ENCODE measurements at places on chromosomes 5 and 9.

DNA sequence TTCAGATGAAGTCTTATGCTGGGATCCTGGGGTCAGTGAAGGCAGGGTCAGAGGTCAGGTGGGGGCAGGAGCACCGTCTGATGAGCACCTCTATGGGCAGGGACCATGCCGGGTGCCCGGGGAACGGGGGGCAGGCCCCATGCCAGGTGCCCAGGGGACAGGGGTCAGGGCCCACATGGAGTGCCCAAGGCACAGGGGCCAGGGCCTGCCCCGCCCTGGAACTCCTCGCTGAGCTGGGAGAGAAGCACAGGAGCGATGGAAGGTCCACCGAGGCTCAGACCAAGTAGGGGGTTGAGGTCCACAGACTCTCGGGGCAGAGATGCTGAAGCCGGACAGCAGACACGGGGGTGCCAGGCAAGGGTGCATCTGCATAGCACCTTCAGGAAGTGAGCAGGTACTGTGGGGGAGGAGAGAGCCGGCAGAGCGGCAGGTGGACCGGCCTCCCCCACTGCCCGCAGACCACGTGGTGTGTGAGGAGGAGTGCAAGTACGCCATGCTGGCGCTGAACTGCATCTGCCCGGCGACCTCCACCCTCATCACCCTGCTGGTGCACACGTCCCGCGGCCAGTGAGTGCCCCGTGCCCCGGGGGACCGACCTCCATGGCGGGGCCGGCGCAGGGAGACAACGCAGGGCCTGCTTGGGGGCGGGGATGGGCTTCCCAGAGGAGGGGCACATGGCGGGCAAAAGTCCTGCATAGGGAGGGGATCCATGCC, 67.7 kb downstream of the KCNT1 start:
- no peak for DNase-seq
- no peak overlapping the region for H3K27ac ChIP-seq
- H3K27me3 ChIP-seq: no peaks in the 10 kb centered on the region
- no peaks in the 10 kb centered on the region for H3K4me1 ChIP-seq
- H3K4me3 ChIP-seq: no peak overlapping the region

DNA sequence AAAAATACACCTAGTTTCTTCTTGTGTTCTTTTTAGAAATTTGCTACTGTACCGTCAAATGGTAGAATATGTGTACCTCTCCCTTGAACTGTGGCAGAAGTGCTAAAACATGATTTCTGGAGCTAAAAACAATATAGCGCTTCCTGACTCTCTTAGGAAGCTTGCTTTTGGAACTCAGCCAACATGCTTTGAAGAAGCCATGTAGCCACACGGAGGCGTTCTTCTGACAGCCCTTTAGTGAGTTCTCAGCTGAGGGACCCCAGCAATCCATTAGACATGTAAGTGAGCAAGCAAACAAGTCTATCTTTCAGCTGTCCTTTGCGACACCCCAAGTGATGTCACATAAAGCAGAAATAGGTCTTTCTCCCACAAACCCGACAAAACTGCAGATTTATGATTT, 917.0 kb downstream of the CDH9 start:
- no peak overlapping the region for H3K27ac ChIP-seq
- H3K4me3 ChIP-seq: no peak overlapping the region
- no peaks in the 10 kb centered on the region for H3K4me1 ChIP-seq
- no peak for DNase-seq

GRCh38 chr5:59819806-59820205, 73.7 kb downstream of the PDE4D start:
- no peak overlapping the region for H3K27ac ChIP-seq
- no peaks in the 10 kb centered on the region for H3K4me1 ChIP-seq
- no peaks in the 10 kb centered on the region for H3K36me3 ChIP-seq
- H3K4me3 ChIP-seq: no peak overlapping the region
- no peak for DNase-seq
- no peaks in the 10 kb centered on the region for H3K27me3 ChIP-seq

- DNase-seq: no peak
- peak overlapping the region; percentile 69 for H3K4me3 ChIP-seq
- peaks cover 62% of the 10 kb centered on the region for H3K27me3 ChIP-seq
- H3K4me1 ChIP-seq: peaks cover 26% of the 10 kb centered on the region
Observed at GRCh38 chr9:4490705-4491625, 697 bp downstream of the SLC1A1 start.

GRCh38 chr5:154816891-154817492, 33.4 kb downstream of the FAXDC2 start:
- H3K27me3 ChIP-seq: no peaks in the 10 kb centered on the region
- no peak overlapping the region for H3K4me3 ChIP-seq
- no peak for DNase-seq
- peaks cover 59% of the 10 kb centered on the region for H3K36me3 ChIP-seq
- peak overlapping the region; percentile 58 for H3K27ac ChIP-seq

GRCh38 chr5:56011835-56012234, 17.1 kb upstream of the IL6ST start:
- H3K27ac ChIP-seq: peak overlapping the region; percentile 87
- no peaks in the 10 kb centered on the region for H3K27me3 ChIP-seq
- no peak for DNase-seq

- no peak for DNase-seq
- H3K4me3 ChIP-seq: no peak overlapping the region
- peaks cover 33% of the 10 kb centered on the region for H3K27me3 ChIP-seq
- H3K36me3 ChIP-seq: no peaks in the 10 kb centered on the region
Observed at GRCh38 chr5:150645070-150645700, 4.7 kb downstream of the SYNPO start.

DNA sequence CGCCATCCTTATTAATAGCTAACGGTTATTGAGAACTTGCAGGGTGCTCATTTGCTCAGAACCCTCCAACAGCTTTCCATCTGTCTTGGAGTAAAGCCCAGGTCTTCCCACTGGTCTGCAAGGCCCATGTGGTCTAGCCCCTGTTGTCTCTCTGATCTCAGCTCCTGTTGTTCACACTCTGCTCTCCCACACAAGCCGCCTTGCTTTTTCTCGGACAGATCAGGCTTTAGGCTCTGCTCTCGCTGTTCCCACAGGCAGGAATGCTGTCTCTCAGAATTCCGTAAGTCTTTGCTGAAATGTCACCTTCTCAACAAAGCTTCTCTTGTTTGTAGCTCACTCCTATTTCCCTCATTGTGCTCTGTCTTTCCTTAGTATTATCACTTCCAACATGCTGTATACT, 34.3 kb downstream of the GPR107 start:
- no peak for DNase-seq
- H3K4me3 ChIP-seq: no peak overlapping the region
- H3K36me3 ChIP-seq: peaks cover 28% of the 10 kb centered on the region
- H3K27me3 ChIP-seq: no peaks in the 10 kb centered on the region
- H3K4me1 ChIP-seq: peaks cover 2% of the 10 kb centered on the region

GRCh38 chr9:109098171-109098959, 21.4 kb downstream of the TMEM245 start:
- peaks cover 57% of the 10 kb centered on the region for H3K36me3 ChIP-seq
- H3K27me3 ChIP-seq: no peaks in the 10 kb centered on the region
- DNase-seq: no peak
- H3K27ac ChIP-seq: peak overlapping the region; percentile 74

DNA sequence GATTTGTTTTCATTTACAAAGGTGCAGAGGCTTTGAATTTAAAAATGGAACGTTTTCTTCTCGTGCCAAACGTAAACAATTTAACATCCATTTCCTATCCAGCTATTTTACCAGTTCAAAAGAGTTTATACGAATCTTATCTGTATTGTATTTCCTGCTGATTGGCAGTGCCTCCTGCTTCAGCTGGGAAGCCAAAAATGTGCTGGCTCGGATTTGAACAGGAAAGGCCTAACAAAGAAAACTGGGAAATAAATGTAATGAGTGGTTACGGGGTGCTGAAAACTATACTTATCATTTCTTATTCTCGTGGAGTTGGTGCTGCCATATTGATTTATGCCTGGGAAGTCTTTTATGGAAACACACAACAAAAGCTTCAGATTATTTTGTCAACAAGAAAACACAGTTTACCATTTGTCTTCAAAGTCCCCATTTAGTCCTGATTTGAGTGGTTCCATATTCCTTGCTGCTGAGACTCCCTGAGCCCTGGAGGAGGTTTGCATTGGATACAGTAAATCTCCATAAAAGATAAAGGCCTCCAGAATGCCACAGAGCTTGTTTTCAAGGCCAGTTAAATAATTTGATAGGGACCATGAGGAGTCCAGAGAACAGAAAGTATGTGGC, 507.4 kb downstream of the RASEF start:
- H3K4me1 ChIP-seq: no peaks in the 10 kb centered on the region
- no peak for DNase-seq
- no peaks in the 10 kb centered on the region for H3K27me3 ChIP-seq
- no peak overlapping the region for H3K4me3 ChIP-seq
- no peaks in the 10 kb centered on the region for H3K36me3 ChIP-seq

- H3K27me3 ChIP-seq: peaks cover 3% of the 10 kb centered on the region
- H3K4me3 ChIP-seq: peak overlapping the region; percentile 89
- peaks cover 11% of the 10 kb centered on the region for H3K36me3 ChIP-seq
- peak overlapping the region; percentile 69 for H3K27ac ChIP-seq
- DNase-seq: peak; percentile 41
Observed at GRCh38 chr5:179906795-179907555, 722 bp downstream of the TBC1D9B start.

DNA sequence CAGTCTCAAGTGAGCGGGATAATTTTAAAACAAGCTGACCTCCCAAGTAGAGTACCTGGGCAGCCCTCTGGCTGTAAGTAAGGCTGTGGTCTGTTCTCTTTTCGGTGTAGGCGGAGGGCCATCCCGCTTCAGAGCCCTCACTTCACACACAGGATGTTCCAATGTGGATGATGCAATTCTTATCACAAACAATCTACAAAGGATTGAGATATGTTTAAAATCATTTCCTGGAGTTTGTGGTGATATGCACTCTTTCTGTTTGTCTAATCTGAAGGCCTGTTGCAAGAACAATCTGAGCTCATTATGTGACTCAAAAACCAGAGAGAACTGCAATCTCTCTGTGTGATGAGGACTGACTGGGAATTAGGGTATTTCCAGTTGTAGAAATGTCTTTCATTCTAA, 42.5 kb downstream of the ITGA2 start:
- peak overlapping the region; percentile 41 for H3K4me3 ChIP-seq
- H3K4me1 ChIP-seq: peaks cover 57% of the 10 kb centered on the region
- H3K27ac ChIP-seq: peak overlapping the region; percentile 95
- H3K27me3 ChIP-seq: peaks cover 4% of the 10 kb centered on the region

DNA sequence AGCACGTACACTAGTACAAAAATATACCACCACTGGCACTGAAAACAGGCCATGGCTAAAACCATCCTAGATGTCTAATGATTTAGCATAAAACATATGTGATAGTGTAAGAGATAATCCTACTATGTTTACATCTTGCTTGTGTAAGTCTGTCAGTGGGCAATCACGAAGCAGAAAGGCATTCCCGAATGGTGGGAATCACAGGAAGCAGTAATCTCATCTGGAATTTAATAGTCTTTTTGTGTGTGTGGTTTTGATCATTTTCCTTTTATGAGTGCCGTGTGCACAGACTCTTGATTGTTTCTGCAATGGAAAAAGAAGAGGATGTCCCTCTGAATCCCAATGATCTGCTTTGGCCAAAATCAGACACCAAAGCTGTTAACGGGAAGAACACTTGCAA, 200.5 kb downstream of the EBF1 start:
- H3K27ac ChIP-seq: no peak overlapping the region
- DNase-seq: no peak
- no peaks in the 10 kb centered on the region for H3K4me1 ChIP-seq
- H3K27me3 ChIP-seq: no peaks in the 10 kb centered on the region
- no peak overlapping the region for H3K4me3 ChIP-seq
- no peaks in the 10 kb centered on the region for H3K36me3 ChIP-seq

- H3K4me1 ChIP-seq: no peaks in the 10 kb centered on the region
- H3K36me3 ChIP-seq: no peaks in the 10 kb centered on the region
- H3K27ac ChIP-seq: no peak overlapping the region
- H3K4me3 ChIP-seq: no peak overlapping the region
- H3K27me3 ChIP-seq: no peaks in the 10 kb centered on the region
- DNase-seq: no peak
Observed at GRCh38 chr5:4221048-4221447, 625.4 kb downstream of the IRX1 start.

DNA sequence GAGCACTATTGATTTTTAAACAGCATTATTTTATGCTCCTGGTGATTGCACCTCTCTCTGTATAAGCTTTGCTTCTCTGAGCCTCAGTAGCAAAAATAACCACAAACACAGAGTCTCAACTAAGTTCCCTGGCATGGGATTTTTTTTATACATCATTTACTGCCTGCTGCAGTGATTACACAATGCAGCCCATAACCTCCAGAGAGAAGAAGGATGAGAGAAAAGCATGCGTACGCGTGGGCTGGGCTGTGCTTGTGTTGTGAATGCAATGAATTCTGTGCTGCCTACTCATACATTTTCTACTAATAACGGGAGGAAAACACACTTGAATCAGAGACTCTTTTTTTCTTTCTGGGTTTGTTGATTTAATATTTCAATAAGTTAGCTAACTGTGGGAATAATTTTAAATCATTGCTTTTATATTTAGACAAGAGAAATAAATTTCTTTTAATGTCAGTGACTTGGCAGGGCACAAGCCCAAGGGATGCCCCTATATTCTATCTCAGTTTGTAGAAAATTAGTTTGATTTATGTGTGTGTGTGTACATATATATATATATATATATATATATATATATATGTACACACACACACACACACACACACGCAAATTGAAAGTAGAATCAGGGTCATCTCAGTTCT, 351.5 kb downstream of the MED10 start:
- no peaks in the 10 kb centered on the region for H3K4me1 ChIP-seq
- H3K27ac ChIP-seq: no peak overlapping the region
- H3K4me3 ChIP-seq: no peak overlapping the region
- no peak for DNase-seq

DNA sequence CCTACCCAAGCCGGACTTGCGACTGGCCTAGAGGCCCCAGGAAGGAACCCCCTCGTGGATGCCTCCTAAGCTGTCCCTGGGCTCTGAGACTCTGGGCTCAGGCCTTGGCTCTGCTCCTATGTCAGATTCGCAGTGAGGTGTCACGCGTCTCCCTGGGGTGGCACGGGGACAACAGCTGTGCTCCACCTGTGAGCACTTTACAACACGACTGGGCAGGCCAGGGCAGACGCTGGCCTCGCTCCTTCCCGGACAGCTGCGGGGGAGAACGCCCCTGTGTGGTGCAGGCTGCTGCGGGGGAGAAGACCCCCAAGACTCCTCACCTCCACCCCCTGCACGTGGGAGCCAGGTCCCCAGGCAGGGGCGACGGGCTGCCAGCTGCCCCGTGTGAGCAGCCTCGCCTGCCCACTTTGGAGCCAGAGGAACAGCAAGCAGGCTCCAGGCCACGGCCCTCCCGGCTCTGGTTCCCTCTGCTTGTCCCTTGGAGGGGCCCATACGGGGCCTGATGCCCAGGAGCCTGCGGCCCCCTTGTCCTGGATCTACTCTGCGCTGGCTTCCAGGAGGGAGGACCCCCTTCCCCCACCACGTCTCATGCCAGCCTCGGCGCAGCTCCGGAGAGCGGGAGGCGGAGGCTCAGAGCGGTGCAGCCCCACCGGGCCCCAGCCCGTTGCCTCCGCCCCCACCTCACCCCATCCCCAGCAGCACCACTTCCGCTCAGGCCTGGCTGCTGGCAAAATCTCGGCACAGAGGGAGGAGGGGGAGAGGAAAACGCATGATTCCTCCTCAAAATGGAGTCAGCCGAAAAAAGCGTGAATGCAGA, 36.0 kb downstream of the SARDH start:
- peak; percentile 83 for DNase-seq
- H3K27me3 ChIP-seq: peaks cover 12% of the 10 kb centered on the region
- H3K27ac ChIP-seq: peak overlapping the region; percentile 92
- H3K4me1 ChIP-seq: peaks cover 47% of the 10 kb centered on the region

GRCh38 chr9:88809355-88810161, 181.7 kb upstream of the S1PR3 start:
- no peak for DNase-seq
- H3K27me3 ChIP-seq: peaks cover 18% of the 10 kb centered on the region
- H3K36me3 ChIP-seq: no peaks in the 10 kb centered on the region
- no peak overlapping the region for H3K4me3 ChIP-seq

- no peaks in the 10 kb centered on the region for H3K4me1 ChIP-seq
- no peak for DNase-seq
- H3K36me3 ChIP-seq: peaks cover 47% of the 10 kb centered on the region
Observed at GRCh38 chr9:34246453-34246852, 67.6 kb downstream of the UBAP1 start.

All from activated naive CD4-positive, alpha-beta T cell treated with anti-CD3 and anti-CD28 coated beads, Interleukin-2, amount 10 ng/mL, durations not matched to agents 7 days and 5 days (primary cell).